ENCODE measurements at places on chromosomes 2 and 18. TPM values are rescaled to one million over a fixed set of nuclear protein-coding genes. Genes with fewer than 3 reads are reported as not detected.

DNA sequence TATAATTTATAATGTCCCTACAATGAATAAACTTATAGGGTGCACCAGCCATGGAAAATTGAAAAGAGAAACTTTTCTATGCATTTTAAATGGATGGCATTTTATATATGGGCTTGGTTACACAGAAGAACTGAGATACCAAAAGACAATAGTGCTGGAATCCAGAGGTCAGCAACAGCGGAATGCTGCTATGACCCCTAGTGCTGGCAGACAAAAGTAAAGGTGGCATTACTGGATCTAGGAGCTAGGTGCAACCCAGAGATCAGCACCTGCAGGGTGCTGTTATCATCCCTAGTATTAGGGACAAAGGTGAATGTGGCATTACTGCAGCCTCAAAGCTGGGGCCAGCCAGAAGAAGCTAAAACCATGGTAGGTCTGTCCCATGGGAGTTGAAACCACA, 392.7 kb upstream of the ST6GAL2 start:
- no peak for DNase-seq
- H3K27ac ChIP-seq = no peak overlapping the region
- H3K4me3 ChIP-seq = no peak overlapping the region
- H3K36me3 ChIP-seq = no peaks in the 10 kb centered on the region
- no peaks in the 10 kb centered on the region for H3K27me3 ChIP-seq

GRCh38 chr2:60715561-60715960, 40.5 kb upstream of the PAPOLG start:
- no peak for DNase-seq
- H3K4me3 ChIP-seq = no peak overlapping the region
- no peaks in the 10 kb centered on the region for H3K27me3 ChIP-seq
- no peaks in the 10 kb centered on the region for H3K4me1 ChIP-seq

DNA sequence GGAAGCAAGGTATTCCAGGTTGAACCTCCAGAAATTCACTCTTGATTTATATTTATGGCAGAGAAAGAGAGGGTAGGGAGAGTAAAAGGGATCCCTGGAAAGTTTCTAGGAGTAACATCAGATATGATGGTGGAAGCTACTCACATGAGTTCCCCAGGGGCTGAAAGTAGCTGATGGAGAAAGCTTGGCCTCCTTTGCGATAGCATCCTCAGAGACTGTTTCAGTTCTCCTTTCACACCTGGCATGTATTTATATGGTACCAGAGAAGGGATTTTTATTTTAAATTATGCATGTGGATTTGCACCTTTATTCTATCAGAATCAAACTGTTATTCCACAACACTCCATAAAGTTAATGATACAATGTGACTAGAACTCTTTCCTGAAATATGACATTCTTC, 126.3 kb upstream of the OSR1 start:
- H3K36me3 ChIP-seq = no peaks in the 10 kb centered on the region
- H3K4me1 ChIP-seq = peaks cover 12% of the 10 kb centered on the region
- DNase-seq = no peak
- no peaks in the 10 kb centered on the region for H3K27me3 ChIP-seq

DNA sequence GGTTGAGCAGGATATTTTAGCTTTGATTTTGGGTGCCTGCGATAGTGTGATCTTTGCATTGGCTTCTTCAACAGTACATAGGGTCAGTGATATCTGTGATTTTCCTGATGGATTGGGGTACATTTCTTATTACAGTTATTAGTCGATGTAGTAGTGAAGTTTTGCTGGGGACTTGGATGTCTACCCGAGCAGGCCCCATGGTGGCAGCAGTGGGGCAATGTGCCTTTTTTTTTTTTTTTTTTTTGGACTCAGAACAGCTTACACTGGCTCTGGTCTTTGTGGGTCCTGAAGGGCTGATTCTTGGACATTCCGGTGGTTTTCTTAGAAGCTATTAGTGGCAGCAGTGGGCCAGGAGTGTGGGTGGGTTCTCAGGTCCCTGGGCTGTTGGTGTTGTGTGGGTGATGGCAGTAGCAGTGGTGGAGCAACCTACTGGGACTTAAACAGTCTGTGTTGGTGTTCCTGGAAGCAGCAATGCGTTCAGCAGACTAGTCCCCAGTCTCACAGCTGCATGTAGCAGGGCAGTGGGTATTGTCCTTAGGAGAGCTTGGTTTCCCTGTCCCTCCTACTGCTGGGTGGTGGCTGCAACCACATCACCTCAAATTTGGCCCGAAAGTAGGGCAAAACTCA, 53.7 kb upstream of the SLC4A10 start:
- H3K27me3 ChIP-seq = no peaks in the 10 kb centered on the region
- no peaks in the 10 kb centered on the region for H3K4me1 ChIP-seq
- no peak overlapping the region for H3K27ac ChIP-seq
- no peaks in the 10 kb centered on the region for H3K36me3 ChIP-seq

GRCh38 chr18:3498698-3499471, 48.9 kb downstream of the TGIF1 start:
- no peak for DNase-seq
- peak overlapping the region; percentile 43 for H3K4me3 ChIP-seq
- no peaks in the 10 kb centered on the region for H3K27me3 ChIP-seq
- no peaks in the 10 kb centered on the region for H3K36me3 ChIP-seq

DNA sequence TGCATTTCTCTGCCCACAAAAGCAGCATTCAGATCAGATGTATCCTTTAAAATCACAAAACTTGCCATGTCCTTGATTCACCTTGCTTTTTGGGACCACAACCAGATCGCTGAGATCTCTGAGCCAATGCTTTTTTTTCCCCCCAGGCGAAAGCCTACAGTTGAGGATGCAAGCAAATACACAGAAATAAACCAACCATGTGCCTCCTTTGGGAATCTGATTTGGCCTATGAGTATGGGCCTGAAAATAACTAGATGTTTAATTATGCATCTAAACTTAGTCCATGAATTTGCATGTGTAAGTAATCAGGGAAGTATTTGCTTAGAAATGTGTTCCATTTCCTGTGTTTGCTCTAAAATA, 49.7 kb upstream of the CDC42EP3 start:
- no peak overlapping the region for H3K27ac ChIP-seq
- no peaks in the 10 kb centered on the region for H3K27me3 ChIP-seq
- H3K4me1 ChIP-seq = no peaks in the 10 kb centered on the region
- DNase-seq = no peak

DNA sequence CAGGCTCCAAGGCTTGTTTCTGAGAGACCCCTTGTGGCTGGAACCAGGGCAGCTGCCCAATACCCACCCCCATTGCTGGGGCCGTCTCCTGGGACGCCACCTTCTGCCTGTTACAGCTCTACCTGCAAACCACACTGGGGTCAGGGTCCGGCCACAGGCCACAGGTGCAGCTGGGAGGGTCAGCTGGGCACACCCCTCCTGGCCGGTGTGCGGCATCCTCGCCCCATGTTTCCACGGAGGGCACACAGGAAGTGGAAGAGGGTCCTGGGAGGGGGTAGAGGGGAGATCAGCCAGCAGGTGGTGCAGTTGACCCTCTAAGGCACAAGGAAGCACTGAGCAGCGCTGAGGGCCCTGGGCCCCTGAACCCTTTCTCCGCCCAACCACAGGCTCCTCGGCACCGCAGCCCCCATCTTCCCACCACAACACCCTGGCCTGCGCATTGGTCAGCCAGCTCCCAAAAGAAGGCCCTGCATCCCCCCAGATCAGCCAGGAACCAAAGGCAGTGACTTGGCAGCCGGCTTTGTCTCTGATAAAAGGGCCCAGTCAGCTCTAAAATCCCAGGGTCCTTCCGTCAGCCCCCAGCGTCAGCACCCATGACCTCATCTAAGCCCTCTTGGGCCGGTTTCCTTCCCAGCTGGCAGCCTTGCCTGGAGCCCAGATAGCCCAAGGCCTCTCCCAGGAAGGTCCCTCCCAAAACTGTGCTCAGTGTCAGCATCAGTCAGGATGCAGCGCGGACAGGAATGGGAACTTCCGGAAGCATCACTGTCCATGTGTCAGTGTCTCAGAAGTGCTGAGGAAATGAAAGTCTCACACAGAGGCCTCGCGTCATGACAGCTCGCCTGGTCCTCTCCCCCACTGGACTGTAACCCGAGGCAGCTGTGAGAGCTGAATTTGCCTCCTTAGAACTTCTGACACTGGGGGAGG, 1.7 kb downstream of the ERFE start:
- H3K4me3 ChIP-seq = no peak overlapping the region
- H3K27ac ChIP-seq = no peak overlapping the region

GRCh38 chr2:216714376-216714775, 19.0 kb upstream of the IGFBP5 start:
- peaks cover 77% of the 10 kb centered on the region for H3K4me1 ChIP-seq
- H3K36me3 ChIP-seq = no peaks in the 10 kb centered on the region
- peak overlapping the region; percentile 45 for H3K27ac ChIP-seq
- DNase-seq = no peak
- H3K4me3 ChIP-seq = no peak overlapping the region

GRCh38 chr18:36321658-36322407, 24.3 kb downstream of the FHOD3 start:
- H3K36me3 ChIP-seq = no peaks in the 10 kb centered on the region
- H3K4me1 ChIP-seq = no peaks in the 10 kb centered on the region
- no peak for DNase-seq
- H3K27ac ChIP-seq = no peak overlapping the region

DNA sequence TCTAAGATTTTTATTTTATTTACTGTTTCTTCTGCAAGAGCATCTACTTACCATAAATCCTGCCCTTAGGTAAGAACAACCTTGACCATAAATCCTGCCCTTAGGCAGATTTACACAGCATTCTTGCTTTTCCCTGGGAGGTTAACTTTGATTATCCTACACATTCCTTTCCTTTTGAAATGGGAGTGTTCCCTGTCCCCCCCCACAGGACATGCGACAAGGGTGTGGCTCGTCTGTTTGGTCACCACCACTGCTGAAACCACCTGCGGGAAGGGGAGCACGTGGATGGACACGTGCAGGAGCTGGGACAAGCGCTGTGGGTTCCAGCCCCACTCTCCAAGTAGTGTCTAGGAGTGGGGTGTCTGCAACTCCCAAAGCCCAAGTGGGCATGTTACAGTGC, 239.3 kb upstream of the SP5 start:
- no peaks in the 10 kb centered on the region for H3K36me3 ChIP-seq
- H3K4me1 ChIP-seq = no peaks in the 10 kb centered on the region
- no peak for DNase-seq
- no peak overlapping the region for H3K4me3 ChIP-seq

Gene VWA3B
- not detected for total RNA-seq

Gene TMEM37
- total RNA-seq = 1.1 TPM

Gene LIMS4
- total RNA-seq = 5.5 TPM

Gene MC5R
- not detected for total RNA-seq

Gene LYPD6
- 1.1 TPM for total RNA-seq

Gene FOXI3
- total RNA-seq = not detected

Measured in sigmoid colon (tissue), 7 donors.